Neural progenitor cell (in vitro differentiated cells): ENCODE measurements at places on chromosomes 2 and 18. TPM values are rescaled to one million over a fixed set of nuclear protein-coding genes. Genes with fewer than 3 reads are reported as not detected.

THUMPD2 gene
- 12.4 and 21.8 TPM in 2 replicates for total RNA-seq

DNA sequence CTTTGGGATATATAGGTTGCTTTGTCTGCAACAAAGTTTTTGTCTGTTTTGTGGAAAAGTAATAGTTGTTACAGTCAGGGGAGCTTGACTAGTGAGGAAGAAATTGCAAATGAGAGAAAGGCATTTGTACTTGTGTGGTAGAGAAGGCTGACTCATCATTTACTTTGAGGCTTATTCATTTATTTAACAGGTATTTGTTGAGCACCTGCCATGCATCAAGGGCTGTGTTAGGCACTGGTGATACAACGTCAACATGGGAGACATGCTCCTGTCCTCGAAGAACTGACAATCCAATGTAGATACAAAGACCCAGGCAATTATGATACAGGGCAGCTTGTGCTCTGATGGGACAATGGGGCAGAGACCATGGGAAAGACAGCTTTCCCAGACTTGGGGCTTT lies 79.5 kb downstream of the UPP2 start:
- H3K36me3 ChIP-seq, result no peaks in the 10 kb centered on the region
- H3K27me3 ChIP-seq, result no peaks in the 10 kb centered on the region
- no peaks in the 10 kb centered on the region for H3K4me1 ChIP-seq
- DNase-seq, result no peak

DNA sequence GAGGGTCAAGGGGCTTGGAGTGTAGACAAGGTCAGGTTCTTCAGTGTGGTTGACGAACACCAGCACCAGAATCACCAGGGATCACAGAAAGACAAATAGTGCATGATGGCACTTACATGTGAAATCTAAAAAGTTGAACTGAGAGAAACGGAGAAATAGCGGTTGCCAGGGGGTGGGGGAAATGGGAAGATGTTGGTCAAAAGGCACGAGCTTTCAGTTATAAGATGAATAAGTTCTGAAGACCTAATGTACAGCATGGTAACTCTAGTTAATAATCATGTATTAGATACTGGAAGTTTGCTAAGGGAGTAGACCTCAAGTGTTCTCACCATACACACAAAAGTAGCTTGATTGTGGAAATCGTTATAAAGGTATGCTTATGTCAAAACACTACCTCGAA lies 43.7 kb upstream of the DARS1 start:
- peaks cover 13% of the 10 kb centered on the region for H3K4me1 ChIP-seq
- no peak overlapping the region for H3K4me3 ChIP-seq
- DNase-seq, result no peak
- no peak overlapping the region for H3K27ac ChIP-seq

- no peaks in the 10 kb centered on the region for H3K27me3 ChIP-seq
- H3K4me3 ChIP-seq, result no peak overlapping the region
- no peak overlapping the region for H3K27ac ChIP-seq
- no peak for DNase-seq
- no peaks in the 10 kb centered on the region for H3K4me1 ChIP-seq
Observed at GRCh38 chr2:181613241-181613640, 43.7 kb downstream of the CERKL start.
